ENCODE measurements at places on chromosomes 12 and 14.

- no peak for DNase-seq
These were observed 204.5 kb downstream of the ERC1 start for GRCh38 chr12:1195513-1195912.

GRCh38 chr12:52561880-52562449, 9.0 kb upstream of the KRT71 start:
- DNase-seq: no peak

- no peak for DNase-seq
These were observed 40.1 kb upstream of the STRAP start for GRCh38 chr12:15842108-15842507.

DNA sequence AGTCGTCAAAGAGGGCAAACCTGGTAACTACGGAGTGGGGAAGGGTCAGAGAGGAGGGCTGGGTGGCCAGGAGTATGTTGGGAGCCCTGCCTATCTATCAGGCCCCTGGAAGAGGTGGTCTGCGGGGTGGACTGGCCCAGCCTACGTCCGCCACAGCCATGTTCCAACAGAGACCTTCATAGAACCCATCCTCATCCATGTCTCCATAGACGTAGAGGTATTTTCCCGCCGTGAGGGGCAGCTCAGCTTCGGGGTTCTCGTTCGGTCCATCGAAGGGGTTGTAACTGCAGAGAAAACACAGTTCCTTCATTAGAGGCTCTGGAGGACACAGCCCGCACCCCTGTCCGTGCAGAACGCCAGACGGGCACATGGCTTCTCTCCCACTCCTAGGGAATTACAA, 107.3 kb downstream of the PIWIL1 start:
- no peak for DNase-seq

DNA sequence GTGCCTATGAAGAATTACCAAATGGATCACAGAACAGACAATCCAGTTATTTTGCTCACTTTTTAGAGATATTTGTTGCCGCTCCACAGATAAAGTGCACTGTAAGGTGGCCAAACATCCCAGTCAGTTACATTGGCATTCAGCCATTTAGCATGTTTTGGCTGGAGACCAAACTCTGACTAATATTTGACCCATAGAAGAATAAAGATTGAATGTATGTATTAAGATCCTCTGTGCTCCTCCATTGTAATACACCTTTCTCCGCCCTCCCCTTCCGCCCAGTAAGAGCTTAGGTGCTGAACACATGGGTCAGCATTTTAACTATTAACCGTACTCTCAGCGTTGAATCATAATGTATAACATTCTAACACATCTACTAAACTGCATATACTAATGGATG, 163.4 kb downstream of the ANO6 start:
- DNase-seq: no peak

GRCh38 chr14:92022036-92022435, 17.8 kb downstream of the TRIP11 start:
- DNase-seq: no peak

DNA sequence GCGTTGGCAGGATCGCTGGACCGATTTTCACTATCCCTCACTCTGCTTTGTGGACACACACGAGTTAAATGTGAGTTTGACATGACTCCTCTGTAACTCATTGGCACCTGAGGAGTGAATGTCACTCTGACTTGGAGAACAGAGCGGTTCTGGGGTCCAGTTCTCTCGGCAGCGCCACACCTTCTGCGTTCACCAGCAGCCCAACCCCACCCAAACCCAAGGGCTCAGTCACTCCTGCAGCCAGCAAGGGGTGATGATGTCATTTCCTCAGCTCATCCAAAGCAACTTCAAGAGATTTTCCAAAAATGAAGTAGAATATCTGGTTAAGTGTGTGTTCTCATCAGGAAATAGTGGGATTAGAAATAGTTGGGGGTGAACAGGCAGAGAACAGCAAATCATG, 36.3 kb downstream of the ADGRD1 start:
- DNase-seq: no peak

DNA sequence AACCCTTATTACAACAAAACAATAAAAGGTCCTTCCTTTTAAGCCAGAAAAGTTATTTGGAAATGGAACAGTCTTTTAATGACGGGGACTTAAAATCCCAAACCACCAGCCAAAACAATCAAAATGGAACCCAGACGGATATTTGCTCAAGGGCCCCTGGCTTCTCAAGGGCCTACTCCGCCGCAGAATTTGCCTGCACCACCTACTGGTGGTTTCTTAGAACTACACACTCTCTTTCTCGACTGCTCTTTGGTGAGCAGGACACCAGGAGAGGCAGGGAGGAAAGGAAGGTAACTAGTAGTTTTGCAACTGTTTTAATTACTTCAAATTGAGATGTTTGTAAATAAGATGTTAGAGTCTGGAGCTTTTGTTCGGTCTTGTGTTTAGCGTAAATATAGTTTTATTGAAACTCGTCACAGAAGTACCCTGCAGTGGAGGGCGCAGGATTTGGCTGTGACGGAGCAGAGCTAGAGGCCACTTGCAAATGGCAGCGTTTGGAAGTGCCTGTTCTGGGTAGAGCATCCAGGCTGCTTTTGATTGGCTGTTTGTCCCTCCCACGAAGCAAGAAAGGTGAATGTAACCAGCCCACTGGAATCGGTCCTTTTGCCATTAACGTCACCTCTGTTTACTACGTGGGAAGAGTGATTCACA, 238.5 kb downstream of the CACNA1C start:
- peak; percentile 49 for DNase-seq

DNA sequence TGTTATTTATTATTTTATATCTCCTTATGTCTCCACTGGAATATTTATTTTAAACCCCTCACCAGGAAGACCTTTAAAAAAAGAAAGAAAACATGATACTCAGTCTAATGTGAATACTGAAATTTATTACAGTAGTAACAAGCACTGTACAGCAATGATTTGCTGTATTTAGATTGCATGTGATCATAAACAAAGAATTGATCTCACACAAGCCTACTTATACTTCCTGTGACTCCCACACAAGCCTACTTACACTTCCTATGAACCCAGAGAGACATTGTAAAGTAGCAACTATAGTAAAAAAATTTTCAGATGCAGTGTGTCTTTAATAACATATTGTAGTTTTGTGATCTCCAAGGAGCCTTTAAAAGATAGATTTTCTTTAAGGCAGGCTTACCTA, 142.7 kb upstream of the SYT1 start:
- DNase-seq: no peak

DNA sequence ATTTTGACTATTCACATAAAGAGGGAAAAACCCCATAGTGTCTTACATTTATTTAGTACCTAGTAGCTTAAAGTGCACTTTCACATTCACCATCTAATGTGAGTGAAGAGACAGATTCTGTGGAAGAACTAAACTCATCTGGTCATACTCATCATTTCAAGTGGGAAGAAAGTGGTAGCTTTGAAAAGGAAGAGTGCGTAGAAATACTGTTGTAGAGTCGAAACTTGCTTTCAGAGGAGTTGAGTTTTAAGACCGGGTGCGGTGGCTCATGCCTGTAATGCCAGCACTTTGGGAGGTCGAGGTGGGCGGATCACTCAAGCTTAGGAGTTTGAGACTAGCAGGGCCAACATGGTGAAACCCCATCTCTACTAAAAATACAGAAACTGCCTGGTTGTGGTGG, 222.2 kb downstream of the ERC1 start:
- DNase-seq: no peak

GRCh38 chr14:46661728-46662127, 10.1 kb upstream of the RPL10L start:
- no peak for DNase-seq

DNA sequence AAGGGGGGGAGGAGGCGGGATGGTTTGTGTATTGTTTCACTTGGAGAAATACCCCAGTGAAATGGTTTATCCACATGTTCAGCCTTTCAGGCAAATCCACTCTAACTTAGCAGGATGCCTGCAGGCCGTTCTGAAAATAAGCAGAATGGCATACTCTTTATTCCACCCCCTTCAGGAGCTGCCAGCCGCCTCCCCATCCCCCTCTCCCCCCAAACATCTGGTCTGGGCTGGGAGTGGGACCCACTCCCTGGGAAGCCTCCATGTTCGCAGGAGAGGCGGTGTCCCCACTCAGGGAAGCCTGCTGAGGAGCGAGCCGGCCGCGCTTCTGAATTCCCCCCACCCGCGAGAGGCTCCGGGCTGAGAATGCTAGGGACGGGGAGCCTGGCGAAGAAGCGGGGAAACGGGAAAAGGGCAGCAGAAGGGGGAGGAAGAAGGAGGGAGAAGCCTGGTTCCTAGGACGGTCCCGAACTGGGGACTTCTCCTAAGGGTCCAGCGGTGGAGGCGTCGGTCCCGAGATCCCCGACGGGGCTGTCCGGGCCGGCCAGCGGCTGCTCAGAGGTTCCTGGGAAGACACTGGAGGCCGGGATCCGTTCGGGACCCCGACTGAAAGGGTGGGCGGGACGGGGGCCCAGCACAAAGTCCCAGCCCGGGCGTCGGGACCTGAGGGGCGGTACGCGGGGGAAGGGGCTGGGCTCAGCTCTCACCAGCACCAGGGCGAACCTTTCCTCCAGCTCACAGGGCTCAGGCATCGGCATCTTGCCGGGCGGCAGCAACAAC, 666 bp downstream of the FMNL3 start:
- DNase-seq: peak; percentile 49

DNA sequence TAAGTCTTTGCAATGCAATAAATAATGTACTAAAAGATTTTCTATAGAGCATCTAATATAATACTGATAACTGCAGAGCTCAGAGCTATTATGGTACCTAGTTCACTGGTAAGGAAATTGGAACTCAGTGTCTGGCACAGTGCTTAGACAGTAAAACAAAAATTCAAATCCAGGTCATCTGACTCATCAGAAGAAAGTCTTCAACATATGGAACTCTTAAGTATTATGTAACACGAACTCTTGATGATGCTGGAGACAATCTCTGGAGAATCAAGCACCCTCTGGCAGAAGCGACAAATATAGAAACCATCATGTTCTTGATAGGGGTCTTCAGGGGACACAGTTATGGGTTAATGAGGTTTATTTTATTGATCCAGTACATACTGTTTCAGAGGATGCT, 37.3 kb upstream of the TRHDE start:
- no peak for DNase-seq

DNA sequence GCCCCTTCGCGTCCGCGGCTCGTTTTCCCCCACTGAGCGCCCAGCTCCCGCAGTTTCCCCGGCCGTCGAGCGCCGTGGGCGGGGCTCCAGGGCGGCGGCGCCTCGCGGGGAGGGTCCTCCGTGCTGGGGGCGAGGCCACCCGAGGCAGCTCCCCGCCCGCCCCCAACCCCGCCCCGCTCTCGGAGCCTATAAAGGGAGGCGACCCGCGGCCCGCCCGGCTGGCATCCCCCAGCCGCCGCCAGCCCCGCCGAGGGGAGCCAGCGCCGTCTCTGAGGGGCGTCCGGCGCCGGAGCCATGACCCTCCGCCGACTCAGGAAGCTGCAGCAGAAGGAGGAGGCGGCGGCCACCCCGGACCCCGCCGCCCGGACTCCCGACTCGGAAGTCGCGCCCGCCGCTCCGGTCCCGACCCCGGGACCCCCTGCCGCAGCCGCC, at the start of gene TAMALIN:
TSS of gene TAMALIN (plus strand) at position 221 of the 432 bp plus-strand sequence. CDS start at position 295, 74 bp downstream.
- DNase-seq: peak; percentile 78

DNA sequence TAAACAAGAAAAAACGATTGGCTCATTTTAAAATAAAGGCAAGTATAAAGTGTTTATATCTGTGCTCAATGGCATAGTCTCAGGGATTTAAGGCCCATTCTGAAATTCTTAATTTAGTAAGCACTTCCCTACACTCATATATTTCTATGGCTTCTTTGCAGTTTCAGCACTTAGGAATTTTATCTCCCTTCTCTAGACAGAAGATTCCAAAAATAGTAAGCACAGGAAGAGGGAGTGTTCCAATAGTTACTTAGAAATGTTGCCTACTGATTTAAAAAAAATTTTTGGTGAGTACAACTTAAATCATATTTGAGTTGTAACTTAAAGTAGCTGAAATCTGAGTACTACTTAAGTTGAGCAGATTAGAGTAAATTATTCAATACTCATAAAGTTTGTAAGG, 19.8 kb downstream of the INSM2 start:
- no peak for DNase-seq

DNA sequence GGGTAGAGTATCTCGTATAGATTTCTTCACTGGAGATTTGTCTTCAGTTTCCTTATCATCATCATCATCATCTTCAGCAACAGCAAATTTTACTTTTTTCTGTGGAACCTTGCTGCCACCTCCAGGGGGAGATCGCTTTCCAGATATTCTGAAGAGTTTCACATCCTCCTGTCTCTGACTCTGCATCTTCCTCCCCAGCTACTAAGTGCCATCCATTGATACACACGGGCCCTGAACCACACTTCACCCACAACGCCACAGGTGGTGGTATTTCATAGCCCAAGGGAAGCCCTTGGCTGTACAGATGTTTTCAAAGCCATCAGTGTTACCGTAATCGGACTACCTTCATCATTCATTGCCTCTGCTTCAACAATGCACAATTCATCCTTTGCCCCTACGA, 82.2 kb downstream of the PPP2R5C start:
- DNase-seq: peak; percentile 2

DNA sequence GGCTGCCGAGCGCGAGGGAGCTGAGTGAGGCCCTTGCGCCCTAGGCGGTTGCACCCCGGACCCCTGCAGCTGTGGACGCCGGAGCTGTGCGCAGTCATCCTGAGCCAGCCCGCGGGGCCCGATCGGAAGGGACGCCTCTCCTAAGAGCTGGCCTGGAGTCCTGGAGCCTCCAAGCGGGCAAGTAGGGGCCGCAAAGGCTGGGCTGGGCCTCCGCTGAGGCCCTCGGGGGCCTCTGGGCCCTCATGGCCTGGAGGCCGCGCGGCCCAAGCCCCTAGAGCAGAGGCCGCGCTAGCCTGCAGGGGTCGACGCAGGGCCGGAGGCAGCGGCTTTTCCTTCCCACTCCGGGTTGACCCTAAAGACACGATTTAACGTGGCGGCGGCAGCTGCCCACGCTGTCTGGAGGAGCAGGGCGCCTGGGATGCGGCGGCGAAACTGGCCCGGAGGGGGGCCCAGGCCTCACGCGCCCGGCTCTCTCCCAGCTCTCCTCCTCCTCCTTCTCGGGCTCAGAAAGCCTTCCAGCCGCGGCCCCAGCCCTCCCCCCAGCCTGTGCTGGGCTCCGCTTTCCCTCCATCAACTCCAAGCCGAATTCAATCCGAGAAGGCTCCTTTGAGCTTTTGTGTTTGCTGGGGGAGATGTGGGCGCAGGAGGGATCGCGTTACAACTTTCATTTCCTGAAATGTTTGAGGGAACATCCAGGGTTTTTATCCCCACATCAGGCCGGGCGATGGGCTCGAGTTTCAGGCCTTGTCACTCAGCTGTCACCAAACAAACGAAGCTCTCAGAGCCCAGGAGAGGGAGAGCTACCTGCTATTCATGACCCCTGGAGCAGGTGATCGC, 11.6 kb downstream of the SIX1 start:
- peak; percentile 57 for DNase-seq

DNA sequence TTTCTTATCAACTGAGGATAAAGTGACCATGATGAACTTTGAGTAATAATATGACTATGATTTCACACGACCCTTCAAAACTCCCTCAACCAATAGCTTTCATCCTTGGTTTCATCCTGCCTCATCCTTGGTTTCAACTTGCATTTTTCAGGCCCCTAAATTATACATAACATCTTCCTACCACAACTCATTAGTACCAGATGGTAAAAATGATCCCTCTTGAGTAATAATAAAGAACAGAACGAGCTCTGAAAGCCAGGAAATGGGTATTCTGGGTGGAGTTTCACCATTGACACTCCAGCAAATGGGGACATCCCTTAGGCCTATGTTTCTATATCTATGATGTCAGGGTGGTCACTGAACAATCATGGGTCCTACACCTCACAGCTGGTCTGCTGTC, 72.1 kb upstream of the LMNTD1 start:
- DNase-seq: no peak

- DNase-seq: no peak
These were observed 9.3 kb upstream of the DENND5B start for GRCh38 chr12:31600252-31600651.

Data from SK-N-DZ (cell line).